ENCODE measurements at places on chromosomes 6 and 20.

GRCh38 chr6:16681260-16681873, 79.9 kb downstream of the ATXN1 start:
- no peak for DNase-seq

- DNase-seq, result no peak
These were observed 152.7 kb downstream of the EYA4 start for GRCh38 chr6:133393891-133394290.

DNA sequence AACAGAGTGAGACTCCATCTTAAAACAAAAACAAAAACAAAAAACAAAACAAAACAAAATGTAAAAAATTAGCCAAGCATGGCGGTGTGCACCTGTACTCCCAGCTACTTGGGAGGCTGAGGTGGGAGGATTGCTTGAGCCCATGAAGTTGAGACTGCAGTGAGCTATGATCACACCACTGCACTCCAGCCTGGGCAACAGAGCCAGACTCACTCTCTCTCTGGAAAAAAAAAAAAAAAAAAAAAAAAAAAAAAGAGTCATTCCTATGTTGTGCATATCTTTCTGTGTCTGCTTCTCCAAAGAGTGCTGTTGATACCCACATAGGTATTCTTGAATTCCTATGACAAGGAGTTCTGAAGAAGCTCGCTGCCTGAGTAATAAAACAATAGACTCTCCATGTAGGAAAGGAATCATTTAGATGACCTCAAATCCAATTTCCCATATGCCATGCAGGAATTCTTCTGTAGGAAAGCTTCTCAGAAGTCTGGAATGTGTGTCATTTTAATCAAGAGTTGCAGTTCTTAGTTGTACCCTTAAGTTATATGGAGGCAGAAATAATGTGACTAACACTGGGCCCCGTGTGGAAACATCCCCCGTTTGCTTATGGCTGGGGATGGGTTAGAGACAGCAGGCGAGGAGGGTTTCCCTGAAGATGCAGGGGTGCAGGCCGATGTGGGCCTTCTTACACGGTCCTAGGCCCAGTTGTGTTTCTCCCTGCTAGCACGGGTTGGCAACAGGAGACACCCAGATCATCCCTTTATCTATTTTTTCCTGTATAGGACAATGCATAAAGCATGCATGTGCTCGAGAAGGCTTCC, 79.4 kb downstream of the ZDHHC14 start:
- DNase-seq, result no peak

GRCh38 chr20:46951840-46952497, 57.3 kb downstream of the EYA2 start:
- no peak for DNase-seq

GRCh38 chr6:138590796-138591709, 91.8 kb upstream of the NHSL1 start:
- DNase-seq, result peak; percentile 62

- DNase-seq, result no peak
These were observed 55.7 kb upstream of the PREP start for GRCh38 chr6:105458551-105458950.

Measured in left lobe of liver (tissue), 2 donors.